ENCODE measurements at places on chromosomes 1 and 21. TPM values are rescaled to one million over a fixed set of nuclear protein-coding genes. Genes with fewer than 3 reads are reported as not detected.

DNA sequence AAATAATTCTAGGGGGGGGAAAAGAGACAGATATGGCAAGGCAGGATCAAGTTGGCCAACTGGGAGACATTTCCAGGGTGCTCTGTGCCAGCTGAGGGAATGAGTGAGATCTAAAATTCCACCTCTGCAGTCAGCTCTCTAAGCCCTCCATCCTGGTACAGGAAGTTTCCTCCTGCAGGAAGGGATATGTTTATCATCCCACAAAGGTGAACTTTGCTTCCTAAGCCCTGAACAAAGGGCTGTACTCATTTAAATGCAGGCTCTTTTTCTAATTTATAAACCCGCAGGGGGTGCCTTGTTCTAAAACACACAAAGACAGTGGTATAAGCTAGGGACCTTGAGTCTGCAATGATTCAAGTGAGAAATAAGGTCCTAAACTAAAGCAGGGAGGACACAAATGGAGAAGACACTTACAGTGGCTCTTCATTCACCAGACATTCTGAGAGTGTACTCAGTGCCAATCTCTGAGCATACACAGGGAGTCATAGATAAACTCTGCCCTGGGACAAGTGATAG is 3.6 kb upstream of the TNFSF4 start:
- no peak for DNase-seq

DNA sequence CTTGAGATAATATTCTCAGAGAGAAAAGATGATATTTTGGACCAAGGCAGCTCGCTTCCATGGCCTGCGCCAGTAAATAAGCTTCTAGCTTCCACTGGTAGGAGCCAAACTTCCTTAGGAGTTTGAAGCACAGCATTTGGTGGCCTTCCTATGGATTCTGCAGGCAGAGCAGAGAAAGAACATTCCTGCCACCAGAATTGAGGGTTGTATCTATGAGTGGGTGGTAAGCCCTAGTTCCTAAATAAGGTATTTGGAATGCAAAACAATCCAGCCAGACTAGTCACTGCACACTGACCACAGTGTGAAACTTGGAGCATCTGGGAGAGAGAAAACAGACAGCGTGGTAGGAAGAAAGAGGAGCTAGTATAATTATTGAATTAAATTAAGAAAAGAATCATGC is 54.1 kb upstream of the BCAR3 start:
- no peak for DNase-seq

DNA sequence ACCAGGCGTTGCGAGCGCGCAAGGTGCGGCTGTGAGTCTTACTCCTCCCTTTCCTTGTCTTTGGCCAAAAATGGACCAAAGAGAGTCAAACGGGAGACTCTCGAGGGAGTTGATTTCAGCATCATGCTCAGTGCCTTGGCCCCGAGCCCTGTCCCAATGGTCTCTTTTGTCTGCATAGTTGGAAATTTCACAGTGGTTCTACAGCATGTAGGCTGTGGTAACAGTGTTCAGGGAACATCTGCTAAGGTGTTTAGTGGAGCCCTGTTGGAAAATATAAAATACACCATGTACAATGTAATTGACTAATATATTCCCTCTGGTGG is 2.7 kb downstream of the CACNA1E start:
- no peak for DNase-seq

- no peak for DNase-seq
Measured at GRCh38 chr1:15312626-15313411, 65.8 kb downstream of the FHAD1 start.

DNA sequence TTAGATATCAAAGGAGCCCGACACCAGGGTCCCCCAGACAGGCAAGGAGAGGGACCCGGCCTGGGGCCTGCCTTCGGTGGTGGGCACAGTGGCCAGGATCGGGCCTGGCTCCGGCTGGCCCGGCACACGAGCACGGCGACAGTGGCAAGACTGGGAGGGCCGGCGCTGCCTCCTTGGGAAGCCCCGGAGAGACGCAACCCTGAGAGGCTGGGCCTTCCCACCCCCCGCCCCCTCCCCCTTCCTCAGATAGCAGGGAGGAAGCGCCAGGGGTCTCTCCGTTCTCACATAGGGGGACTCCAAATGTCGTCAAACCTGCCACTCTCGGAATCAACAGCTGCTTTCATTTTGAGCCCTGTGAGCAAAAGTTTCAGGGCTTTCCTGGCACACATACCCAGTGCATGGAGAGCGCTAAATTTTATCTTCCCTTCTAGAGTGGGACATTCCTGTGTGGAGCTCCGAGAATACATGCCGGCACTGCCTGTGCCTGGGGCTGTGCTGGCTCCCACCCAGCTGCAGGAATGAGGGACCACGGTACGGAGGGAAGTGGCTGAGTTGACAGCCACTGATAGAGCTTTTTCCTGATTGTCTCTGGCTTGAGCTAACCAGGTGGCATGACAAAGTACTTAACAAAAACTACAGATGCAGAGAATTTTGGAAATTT is 62.4 kb downstream of the CD247 start:
- DNase-seq, result peak; percentile 49

TINAGL1 gene
- total RNA-seq, result not detected

DNA sequence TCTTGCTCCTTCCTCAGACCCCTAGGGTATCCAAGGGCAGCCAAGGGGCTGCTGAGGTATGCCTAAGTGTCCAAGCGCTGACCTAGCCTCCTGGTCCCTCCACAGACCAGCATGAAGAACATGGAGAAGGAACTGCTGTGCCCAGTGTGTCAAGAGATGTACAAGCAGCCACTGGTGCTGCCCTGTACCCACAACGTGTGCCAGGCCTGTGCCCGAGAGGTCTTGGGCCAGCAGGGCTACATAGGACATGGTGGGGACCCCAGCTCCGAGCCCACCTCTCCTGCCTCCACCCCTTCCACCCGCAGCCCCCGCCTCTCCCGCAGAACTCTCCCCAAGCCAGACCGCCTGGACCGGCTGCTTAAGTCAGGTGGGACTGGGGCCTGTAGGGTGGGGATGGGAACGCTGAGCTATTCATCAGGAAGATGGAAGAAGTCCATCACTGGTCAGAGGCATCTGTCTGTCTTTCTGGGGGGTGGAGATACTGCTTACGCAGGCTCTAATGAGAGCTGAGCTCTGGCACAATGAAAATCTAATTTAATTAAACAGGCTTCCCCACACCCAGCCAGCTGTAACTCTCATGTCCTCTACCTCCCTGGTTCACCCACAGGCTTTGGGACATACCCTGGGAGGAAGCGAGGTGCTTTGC is 1.8 kb downstream of the TRIM46 start:
- DNase-seq, result no peak

KCNJ15 gene
- not detected for total RNA-seq

- no peak for DNase-seq
Measured at GRCh38 chr1:8283058-8283884, 34.6 kb upstream of the SLC45A1 start.

DNA sequence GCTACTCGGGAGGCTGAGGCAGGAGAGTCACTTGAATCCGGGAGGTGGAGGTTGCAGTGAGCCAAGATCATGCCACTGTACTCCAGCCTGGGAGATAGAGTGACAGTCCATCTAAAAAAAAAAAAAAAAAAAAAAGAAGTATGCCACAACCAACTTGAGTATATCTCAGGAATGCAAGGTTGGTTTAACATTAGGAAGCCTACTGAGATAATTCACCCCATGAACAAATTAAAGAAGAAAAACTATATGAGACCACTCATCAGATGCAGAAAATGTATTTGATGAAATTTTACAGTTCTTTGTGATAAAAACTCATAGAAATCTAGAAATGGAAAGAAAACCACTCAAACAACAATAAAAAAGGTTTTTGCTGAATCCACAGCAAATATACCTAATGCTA is 373.8 kb downstream of the LMO4 start:
- no peak for DNase-seq

- no peak for DNase-seq
Measured at GRCh38 chr1:34695580-34695979, 59.3 kb upstream of the GJB5 start.

GRCh38 chr1:54488065-54488750 is 59.8 kb upstream of the ACOT11 start:
- DNase-seq, result peak; percentile 75

GRCh38 chr21:34792504-34793089 is 123.8 kb downstream of the CLIC6 start:
- no peak for DNase-seq

- no peak for DNase-seq
Measured at GRCh38 chr1:194369060-194369459, 1182.6 kb upstream of the B3GALT2 start.

- DNase-seq, result no peak
Measured at GRCh38 chr1:1967151-1967550, 36.4 kb downstream of the CFAP74 start.

IPO9 gene
- total RNA-seq, result 47.9 TPM

- DNase-seq, result no peak
Measured at GRCh38 chr1:206821493-206821892, 43.9 kb upstream of the IL20 start.

DNA sequence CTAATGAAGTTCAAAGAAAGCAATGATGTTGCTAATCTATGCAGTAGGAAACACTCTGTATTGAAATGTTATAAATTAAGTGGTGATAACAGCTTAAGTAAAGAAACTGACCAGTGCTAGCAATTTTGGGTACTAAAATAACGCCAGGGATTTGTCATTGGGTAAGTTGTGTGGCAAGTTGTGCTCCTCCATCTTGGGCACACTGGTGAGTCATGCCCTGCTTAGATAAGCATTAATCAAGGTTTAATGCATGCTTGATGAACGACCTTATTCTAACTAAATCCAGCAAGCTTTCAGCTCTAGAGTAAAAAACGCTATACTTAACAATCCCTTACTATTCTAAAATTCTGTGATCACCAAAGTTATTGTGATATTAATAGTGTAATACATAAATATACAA is 25.2 kb downstream of the VAMP4 start:
- no peak for DNase-seq

GJB5 gene
- not detected for total RNA-seq

Measured in activated CD4-positive, alpha-beta T cell treated with anti-CD3 and anti-CD28 coated beads, Interleukin-2, amount 10 ng/mL, durations not matched to agents 7 days and 5 days (primary cell).